ENCODE measurements at places on chromosomes 11 and 22.

GRCh38 chr22:28379075-28379779 lies 300.4 kb downstream of the TTC28 start:
- DNase-seq = no peak

DNA sequence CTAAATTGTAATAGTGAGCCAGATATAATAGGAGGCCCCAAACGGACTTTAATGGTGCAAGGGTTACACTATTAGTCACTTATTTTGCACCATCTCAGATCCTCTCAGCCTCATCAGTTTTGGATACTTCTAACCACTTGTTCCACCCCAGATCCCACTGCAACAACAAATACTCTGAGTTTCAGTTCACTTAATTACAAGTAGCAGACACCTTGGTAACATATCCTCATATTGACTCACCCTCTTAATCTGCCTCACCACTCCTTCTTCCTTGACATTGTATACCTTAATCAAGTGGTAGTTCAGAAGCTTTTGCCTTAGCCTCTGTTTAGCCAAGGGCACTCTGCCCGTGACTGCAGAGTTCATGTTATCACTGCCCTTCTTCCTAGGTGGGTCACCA lies 256.1 kb upstream of the UBASH3B start:
- no peak for DNase-seq

GRCh38 chr11:3983101-3983500 lies 111.5 kb upstream of the RRM1 start:
- no peak for DNase-seq

GRCh38 chr11:11027288-11027687 lies 169.4 kb upstream of the ZBED5 start:
- no peak for DNase-seq

DNA sequence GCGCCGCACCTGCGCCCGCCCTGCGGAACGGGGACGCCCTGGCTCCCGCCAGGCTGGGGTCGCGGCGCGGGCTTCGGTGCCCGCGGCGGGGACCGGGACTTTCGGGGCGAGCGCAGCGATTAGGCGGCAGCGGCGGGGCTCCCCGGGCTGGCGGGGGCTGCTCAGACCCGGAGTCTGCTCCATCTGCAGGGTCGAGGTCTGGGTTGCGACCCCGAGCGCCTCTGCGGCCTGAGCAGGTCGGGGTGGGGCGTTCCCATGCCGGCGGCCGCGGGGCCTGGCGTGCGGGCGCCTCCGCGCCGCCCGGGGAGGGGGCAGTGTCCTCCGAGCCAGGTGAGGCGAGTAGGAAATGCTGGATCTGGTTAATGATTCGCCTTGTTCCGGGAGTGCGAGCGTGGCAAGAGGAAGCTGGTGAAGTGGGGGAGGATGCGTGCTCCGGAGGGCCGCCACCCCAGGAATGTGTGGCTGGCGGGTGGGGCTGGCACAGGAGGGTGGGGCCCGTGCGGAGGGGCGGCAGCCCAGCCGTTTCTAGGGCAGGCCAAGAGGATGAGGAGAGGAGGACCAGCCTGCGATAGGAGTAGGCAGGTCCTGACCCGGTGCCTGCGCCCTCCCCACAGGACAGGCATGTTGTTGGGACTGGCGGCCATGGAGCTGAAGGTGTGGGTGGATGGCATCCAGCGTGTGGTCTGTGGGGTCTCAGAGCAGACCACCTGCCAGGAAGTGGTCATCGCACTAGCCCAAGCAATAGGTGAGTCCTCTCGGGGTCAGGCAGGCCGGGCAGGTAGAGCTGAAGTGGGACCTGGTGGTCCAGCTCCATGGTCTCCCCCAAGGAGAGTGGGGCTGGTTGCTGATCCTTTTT lies 606 bp downstream of the RASSF7 start:
- peak; percentile 36 for DNase-seq

GRCh38 chr11:95495706-95496105 lies 264.7 kb upstream of the SESN3 start:
- DNase-seq = no peak

- no peak for DNase-seq
These were observed 77.8 kb upstream of the SHISAL1 start for GRCh38 chr22:44390613-44390970.

DNA sequence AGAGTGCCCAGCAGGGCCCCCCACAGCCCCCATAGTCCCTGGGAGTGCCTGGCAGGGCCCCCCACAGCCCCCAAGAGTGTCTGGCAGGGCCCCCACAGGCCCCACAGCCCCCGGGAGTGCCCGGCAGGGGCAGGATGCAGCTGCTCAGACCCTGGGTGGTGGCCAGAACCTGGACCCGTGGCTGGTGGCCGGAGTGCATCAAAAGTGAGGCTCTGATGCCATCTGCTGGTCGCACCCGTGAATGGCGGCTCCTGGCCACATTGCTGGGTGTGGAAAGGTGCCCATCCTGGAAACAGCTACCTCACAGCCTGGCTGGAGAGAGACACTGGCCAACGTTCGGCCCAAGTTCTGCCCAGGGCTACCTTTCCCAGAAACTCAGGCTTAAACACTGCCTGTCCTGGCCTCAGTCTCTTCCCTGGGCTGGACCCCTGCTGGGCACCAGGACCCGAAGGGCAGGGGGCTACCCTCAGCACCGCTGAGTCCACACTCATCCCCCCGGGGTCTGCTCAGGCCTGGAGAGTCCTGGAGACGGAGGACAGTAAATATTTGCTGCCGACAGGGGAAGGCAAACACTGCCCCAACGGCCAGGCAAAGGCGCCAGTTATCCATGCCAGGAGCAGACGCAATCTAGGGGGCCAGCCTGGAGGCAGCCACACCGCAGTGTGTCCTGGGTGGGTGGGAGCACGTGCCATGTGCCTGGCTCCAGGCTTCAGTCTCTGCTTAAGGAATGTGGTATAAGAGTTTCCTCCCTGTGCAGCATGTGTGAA lies 4.4 kb downstream of the INS start:
- DNase-seq = peak; percentile 40

DNA sequence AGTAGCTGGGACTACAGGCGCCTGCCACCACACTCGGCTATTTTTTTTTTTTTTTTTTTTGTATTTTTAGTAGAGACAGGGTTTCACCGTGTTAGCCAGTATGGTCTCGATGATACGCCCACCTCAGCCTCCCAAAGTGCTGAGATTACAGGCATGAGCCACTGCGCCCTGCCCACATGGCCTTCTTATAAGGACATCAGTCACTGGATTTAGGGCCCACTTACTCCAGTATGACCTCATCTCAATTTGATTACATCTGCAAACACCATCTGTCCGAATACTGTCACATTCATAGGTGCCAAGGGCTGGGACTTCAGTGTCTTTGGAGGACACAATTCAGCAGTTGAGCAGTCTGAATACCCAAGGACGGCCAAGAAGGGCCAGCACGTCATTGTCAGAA lies 8.2 kb upstream of the PRR5 start:
- no peak for DNase-seq

GRCh38 chr11:46275964-46276641 lies 1.4 kb upstream of the CREB3L1 start:
- no peak for DNase-seq

- no peak for DNase-seq
These were observed 422.4 kb downstream of the CTTN start for GRCh38 chr11:70820712-70821111.

DNA sequence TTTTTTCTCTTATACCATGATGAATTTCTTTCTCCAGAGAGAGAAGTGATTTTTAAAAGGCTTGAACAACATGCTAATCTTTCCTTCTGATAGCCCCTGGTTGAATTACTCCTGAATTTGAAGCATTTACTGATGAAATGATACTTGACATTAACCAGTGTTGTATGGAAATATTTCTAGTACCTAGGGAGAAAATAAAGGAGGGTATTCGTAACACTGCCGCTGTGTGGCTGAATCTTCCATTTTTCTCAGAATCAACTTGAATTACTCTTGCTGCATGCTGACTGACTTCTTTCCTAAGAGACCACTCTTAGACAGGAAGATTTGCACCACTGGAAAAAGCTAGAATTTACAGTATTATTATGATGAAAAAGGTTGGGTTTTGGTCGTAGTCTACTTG lies 118.3 kb downstream of the FAT3 start:
- no peak for DNase-seq

DNA sequence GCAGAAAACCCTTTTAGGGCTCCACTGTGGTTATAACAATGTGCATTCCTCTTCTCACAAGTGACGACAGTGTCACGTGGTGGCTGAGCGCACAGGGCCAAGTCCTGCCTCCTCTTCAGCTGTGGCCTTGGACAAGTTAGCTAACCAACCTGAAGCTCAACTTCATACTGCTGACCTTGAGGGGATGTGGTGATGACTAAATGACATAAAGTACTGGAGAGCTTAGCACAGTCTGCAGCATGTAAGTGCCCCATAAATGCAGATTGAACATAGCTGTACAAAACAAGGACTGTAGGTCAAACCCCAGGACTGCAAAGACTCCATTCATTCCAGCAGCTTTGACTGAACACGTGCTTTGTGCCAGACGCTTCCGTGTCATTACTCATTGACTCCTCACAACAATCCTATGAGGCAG lies 20.1 kb upstream of the MRGPRX2 start:
- no peak for DNase-seq

DNA sequence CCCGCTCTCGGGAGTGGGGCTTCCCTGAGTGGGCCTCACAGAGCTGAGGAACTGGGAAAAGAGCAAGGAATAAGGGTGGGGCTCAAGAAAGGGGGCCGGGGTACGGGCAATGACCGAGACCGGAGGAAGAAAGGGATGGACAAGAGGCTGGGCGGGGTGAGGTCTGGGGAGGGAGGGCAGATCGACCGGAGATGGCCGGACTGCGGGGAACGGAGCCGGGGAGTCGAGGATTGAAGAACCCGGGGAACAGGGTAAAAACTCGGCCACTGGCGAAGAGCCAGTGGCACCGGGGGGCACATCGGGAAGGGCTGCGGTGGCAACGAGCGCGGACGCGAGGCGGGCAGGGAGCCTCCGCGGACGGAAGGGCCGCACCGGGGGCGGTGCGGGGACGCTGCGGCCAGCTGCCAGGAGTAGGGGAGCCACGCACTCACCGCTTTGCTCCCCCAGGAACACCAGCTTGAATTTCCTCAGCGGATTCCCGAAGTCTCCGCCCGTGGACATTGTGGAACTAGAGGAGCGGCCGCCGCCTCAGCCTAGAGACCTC lies 667 bp downstream of the RAB6A start:
- DNase-seq = no peak

Measured in CD4-positive, alpha-beta T cell (primary cell).